ENCODE measurements at places on chromosomes 7 and 10.

DNA sequence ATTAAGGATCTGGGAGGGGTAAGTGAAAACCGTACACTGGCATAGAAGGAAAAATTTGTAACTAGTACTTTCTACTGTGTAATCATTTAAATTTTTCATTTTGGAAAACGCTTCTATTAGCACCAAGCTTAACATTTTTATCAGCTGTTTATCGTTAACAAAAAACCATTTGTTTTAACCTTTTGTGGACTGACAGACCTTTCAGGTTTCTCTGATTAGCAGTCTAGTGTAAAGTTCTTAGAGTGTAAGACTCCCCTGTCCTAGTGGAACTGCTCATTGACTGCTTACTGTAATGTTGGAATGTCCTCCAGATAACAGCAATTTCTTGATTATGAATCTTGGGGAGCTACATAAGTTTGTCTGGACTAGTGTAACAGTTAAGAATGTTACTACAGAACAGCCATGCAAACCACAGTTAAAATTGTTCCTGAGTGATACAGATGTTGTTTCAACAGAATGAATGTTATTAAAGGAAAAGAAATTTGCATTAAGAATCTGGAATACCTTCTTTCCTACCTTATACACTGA is 2.0 kb downstream of the DBF4 start:
- peak overlapping the region; percentile 98 for H3K4me3 ChIP-seq
- H3K36me3 ChIP-seq, result peaks cover 53% of the 10 kb centered on the region
- DNase-seq, result no peak
- H3K27ac ChIP-seq, result no peak overlapping the region
- H3K4me1 ChIP-seq, result peaks cover 40% of the 10 kb centered on the region

GRCh38 chr10:96671211-96671890 is 49.0 kb downstream of the PIK3AP1 start:
- H3K4me3 ChIP-seq, result no peak overlapping the region
- H3K27ac ChIP-seq, result no peak overlapping the region
- H3K27me3 ChIP-seq, result peaks cover 3% of the 10 kb centered on the region
- peaks cover 62% of the 10 kb centered on the region for H3K4me1 ChIP-seq
- H3K36me3 ChIP-seq, result no peaks in the 10 kb centered on the region

DNA sequence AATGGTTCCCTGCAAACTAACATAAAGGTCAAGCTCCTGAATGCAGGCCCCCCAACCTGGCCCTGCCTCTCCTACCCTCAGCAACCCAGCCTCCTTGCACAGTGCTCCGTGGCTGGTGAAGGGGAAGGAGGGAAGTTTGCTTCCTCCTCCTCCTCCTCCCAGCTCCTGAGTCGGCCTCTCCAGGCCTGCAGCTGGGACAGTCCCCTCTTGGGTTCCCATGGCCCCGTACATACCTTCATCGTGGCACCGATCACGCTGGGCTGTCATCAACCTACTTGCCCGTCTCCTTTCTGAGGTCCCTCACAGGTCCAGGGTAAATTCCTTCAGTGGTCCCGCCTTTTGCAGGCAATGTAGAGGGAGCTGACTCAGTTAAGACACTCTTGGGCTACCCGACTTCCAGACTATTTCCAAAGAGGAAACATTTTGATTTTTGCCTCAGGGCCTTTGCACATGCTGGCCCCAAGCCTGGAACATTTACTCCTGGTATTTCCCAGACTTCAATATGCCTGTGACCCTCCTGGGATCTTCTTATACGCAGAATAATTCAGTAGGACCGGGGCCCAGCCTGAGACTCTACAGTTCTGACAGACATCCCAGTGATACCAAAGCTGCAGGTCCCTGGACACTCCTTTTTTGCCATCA is 26.8 kb downstream of the PDIA4 start:
- peak overlapping the region; percentile 81 for H3K27ac ChIP-seq
- H3K27me3 ChIP-seq, result no peaks in the 10 kb centered on the region
- no peaks in the 10 kb centered on the region for H3K4me1 ChIP-seq
- H3K4me3 ChIP-seq, result no peak overlapping the region
- DNase-seq, result no peak

GRCh38 chr7:101718363-101719122 is 89.4 kb upstream of the MYL10 start:
- no peak for DNase-seq
- no peaks in the 10 kb centered on the region for H3K36me3 ChIP-seq
- H3K27me3 ChIP-seq, result no peaks in the 10 kb centered on the region
- peaks cover 20% of the 10 kb centered on the region for H3K4me1 ChIP-seq
- no peak overlapping the region for H3K4me3 ChIP-seq

GRCh38 chr10:98748298-98748697 is 301.6 kb upstream of the HPS1 start:
- no peak overlapping the region for H3K27ac ChIP-seq
- H3K4me1 ChIP-seq, result no peaks in the 10 kb centered on the region
- no peak overlapping the region for H3K4me3 ChIP-seq
- H3K27me3 ChIP-seq, result no peaks in the 10 kb centered on the region
- DNase-seq, result peak; percentile 7

GRCh38 chr7:9026121-9026520 is 592.7 kb downstream of the NXPH1 start:
- no peaks in the 10 kb centered on the region for H3K36me3 ChIP-seq
- DNase-seq, result no peak
- H3K4me1 ChIP-seq, result no peaks in the 10 kb centered on the region
- no peaks in the 10 kb centered on the region for H3K27me3 ChIP-seq

- peaks cover 3% of the 10 kb centered on the region for H3K27me3 ChIP-seq
- H3K36me3 ChIP-seq, result no peaks in the 10 kb centered on the region
- H3K4me1 ChIP-seq, result peaks cover 21% of the 10 kb centered on the region
- H3K27ac ChIP-seq, result no peak overlapping the region
Measured at GRCh38 chr10:27664461-27664860, 81.2 kb downstream of the MKX start.

DNA sequence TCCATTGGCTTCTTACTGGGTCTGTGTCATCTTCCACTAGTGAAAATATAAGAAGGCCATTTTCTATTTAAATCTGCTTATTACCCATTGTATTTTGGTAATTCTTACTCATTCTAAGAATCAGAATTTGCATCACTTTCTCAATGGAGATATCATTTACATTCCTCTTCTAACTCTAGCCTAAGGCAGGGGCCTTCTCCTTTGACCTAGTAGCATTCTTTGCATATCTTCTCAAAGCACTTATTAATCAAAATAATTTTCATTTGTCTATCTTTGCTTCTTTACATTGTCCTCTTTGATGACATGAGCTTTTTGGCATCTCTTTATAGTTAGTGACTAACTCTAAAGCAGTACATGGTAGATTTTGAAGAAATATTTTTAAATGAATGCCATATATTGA is 400.9 kb upstream of the SEMA3D start:
- H3K4me1 ChIP-seq, result no peaks in the 10 kb centered on the region
- no peak for DNase-seq
- H3K36me3 ChIP-seq, result no peaks in the 10 kb centered on the region
- no peak overlapping the region for H3K4me3 ChIP-seq
- H3K27ac ChIP-seq, result no peak overlapping the region

- H3K27ac ChIP-seq, result peak overlapping the region; percentile 28
- peaks cover 13% of the 10 kb centered on the region for H3K27me3 ChIP-seq
- H3K4me1 ChIP-seq, result peaks cover 10% of the 10 kb centered on the region
- no peak for DNase-seq
Measured at GRCh38 chr10:103751667-103752290, 103.6 kb downstream of the SH3PXD2A start.

DNA sequence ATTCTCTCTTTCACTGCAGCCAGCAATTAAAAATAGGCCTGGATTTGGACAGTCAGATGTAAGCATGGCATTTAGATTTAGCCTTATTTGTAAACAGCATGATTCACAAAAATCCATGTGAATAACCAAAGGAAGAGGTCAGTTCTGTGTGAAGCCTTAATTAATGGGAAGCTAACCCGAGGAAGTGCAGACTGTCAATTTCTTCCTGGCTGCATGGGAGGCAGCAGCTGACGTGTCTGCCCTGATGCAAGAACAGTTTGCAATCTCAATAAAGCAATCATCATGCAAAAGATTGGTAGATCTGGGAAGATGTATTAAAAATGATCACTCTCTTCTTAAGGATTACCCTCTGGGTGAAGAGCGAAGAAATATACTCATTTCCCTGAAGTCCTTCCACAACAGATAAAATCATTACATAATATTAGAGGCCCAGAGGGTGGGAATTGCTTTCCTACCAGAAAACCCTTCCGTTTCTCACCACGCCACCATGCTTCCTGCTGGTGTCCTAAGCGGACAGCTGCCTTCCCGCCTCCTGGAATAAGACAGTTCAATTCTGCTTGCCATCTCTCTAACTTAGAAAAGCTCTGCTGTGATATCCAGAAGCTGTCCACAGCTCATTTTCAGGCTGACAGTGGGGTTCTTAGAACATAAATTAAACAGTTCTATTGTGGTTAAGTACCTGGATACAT is 526.7 kb upstream of the NRP1 start:
- peaks cover 47% of the 10 kb centered on the region for H3K4me1 ChIP-seq
- no peak overlapping the region for H3K27ac ChIP-seq
- DNase-seq, result no peak
- H3K27me3 ChIP-seq, result peaks cover 4% of the 10 kb centered on the region

GRCh38 chr10:124745673-124746072 is 1.5 kb upstream of the FAM53B start:
- peak overlapping the region; percentile 61 for H3K4me3 ChIP-seq
- no peaks in the 10 kb centered on the region for H3K36me3 ChIP-seq
- no peak for DNase-seq
- no peak overlapping the region for H3K27ac ChIP-seq
- peaks cover 2% of the 10 kb centered on the region for H3K27me3 ChIP-seq

DNA sequence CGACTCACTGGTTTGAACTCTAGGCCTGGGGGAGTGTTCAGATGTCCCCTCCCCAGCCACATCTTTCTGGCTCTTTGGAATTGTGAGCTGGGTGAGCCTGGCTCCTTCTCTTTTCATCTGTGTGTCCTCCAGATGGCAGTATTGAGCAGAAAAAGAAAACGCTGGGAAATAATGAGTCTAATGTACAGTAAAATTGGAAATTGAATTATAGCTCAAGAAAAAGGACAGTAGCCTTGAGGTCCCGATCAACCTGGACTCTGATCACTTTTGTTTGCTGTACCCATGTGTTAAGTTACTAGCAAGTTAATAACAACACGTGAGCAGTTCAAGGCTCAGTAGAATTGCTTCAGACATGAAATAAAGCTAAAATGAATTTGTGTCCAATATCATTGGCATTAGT is 77.9 kb downstream of the SNX10 start:
- H3K4me1 ChIP-seq, result peaks cover 72% of the 10 kb centered on the region
- peaks cover 17% of the 10 kb centered on the region for H3K36me3 ChIP-seq
- peak; percentile 36 for DNase-seq

GRCh38 chr7:81036057-81036456 is 117.2 kb upstream of the SEMA3C start:
- no peaks in the 10 kb centered on the region for H3K27me3 ChIP-seq
- no peak overlapping the region for H3K4me3 ChIP-seq
- H3K36me3 ChIP-seq, result no peaks in the 10 kb centered on the region
- DNase-seq, result no peak
- H3K4me1 ChIP-seq, result peaks cover 14% of the 10 kb centered on the region
- H3K27ac ChIP-seq, result peak overlapping the region; percentile 84

DNA sequence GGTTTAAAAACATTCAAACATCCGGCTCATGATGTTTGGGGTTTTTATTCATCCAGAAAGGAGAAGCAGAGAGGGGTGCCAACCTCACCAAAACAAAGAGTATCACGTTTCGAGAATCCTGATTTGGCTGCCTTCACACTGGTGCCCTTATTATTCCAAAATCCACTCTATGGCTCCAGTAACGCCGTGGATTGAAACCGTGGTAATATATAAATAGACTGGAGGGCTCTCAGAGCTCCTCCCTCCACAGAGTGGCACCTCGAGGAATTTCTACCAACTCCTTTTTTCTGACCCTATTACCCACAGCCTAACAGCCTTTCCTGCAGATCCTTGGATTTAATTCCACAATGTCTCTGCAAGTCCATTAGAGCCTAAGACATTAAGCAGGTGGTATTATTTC is 353.6 kb downstream of the CRPPA start:
- H3K27ac ChIP-seq, result no peak overlapping the region
- no peak overlapping the region for H3K4me3 ChIP-seq
- H3K36me3 ChIP-seq, result no peaks in the 10 kb centered on the region
- H3K4me1 ChIP-seq, result peaks cover 38% of the 10 kb centered on the region

- H3K4me3 ChIP-seq, result no peak overlapping the region
- H3K36me3 ChIP-seq, result peaks cover 32% of the 10 kb centered on the region
- no peak for DNase-seq
- H3K27ac ChIP-seq, result peak overlapping the region; percentile 91
Measured at GRCh38 chr7:137986252-137987017, 15.5 kb downstream of the CREB3L2 start.

DNA sequence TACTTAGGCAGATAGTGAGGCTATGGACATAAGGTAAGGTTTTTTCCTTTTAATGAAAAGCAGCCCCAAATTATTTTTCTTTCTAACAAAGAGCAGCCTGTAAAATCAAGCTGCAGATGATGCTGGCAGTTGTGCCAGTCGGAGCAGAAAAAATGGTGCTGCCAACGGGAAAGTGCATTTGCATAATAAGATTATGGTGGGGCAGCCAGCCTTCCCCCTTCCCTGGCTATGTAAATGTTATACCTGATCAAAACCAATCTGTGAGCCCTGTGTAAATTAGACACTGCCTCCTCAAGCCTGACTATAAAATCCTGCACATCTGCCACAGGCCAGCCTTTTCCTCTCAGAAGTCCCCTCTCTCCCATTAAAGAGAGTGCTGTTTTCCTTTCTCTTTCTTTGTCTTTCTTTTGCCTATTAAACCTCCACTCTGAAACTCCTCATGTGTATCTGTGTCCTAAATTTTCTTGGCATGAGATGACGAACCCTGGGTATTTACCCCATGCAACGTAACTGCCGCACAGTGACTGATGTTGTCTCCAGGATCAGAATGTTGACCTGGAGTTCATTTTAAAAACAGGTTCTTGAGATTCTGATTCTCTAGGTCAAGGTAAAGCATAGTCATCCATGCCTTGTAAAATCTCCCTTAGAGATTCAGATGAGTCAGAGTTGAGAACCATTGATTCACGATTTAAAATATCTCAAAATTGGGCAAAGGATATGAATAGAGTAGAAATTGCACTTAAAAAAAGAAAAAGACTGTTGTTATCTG is 167.3 kb upstream of the C1GALT1 start:
- H3K4me3 ChIP-seq, result no peak overlapping the region
- no peaks in the 10 kb centered on the region for H3K36me3 ChIP-seq
- no peaks in the 10 kb centered on the region for H3K27me3 ChIP-seq

DNA sequence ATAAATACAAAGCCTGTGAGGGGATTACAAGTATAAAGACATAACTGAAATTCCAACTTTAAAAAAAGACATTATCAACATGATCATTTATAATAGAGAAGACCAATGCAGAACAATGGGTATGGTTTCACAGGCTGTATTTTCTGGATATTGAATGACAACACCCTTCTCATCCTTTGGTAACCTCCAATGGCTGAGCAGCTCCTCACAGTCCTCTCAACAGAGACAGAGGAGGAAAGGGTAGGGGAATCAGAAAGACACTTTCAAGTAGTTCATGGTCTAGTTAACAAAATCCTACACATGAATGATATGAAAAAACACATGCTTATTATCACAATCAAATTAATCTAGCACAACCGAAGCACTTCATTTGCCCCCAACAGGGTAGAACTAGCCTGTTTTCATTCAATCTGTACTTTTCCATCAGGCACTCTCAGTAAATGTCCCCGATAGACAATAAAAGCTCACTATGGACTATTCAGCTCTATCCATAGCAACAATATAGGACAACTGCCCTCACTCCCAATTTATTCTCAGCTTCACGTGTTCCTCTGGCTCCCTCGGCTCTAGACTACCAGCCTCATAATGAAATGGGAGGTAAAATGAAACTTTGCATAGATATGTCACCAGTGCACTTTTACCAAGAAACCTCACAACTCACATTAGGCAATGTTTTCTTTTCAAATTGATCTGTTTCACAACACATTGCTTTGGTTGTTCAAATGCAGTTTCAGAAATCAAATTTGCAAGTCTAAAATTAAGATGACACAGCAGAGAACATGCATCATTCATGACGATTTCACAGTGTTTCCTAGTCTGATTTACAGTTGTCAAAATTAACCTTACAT is 211.4 kb downstream of the THSD7A start:
- no peak overlapping the region for H3K27ac ChIP-seq
- peaks cover 8% of the 10 kb centered on the region for H3K4me1 ChIP-seq
- DNase-seq, result no peak
- no peak overlapping the region for H3K4me3 ChIP-seq
- H3K27me3 ChIP-seq, result no peaks in the 10 kb centered on the region

Measured in nephron progenitor cell (in vitro differentiated cells).